Bronchus fibroblast of lung (primary cell): ENCODE measurements at places on chromosomes 16 and 17. TPM values are rescaled to one million over a fixed set of nuclear protein-coding genes. Genes with fewer than 3 reads are reported as not detected.

The SDK2 gene
- 0.15 and 0.34 TPM in 2 replicates for total RNA-seq

The CDRT15L2 gene
- total RNA-seq: not detected in 2 replicates

The KRT25 gene
- not detected in 2 replicates for total RNA-seq

The CNTNAP4 gene
- total RNA-seq: not detected in 2 replicates

The MFAP4 gene
- 35.8 and 39.8 TPM in 2 replicates for total RNA-seq
